ENCODE measurements at places on chromosomes 1 and 21. TPM values are rescaled to one million over a fixed set of nuclear protein-coding genes. Genes with fewer than 3 reads are reported as not detected.

GRCh38 chr1:184112176-184112948 lies 60.8 kb downstream of the TSEN15 start:
- no peak for DNase-seq

DNA sequence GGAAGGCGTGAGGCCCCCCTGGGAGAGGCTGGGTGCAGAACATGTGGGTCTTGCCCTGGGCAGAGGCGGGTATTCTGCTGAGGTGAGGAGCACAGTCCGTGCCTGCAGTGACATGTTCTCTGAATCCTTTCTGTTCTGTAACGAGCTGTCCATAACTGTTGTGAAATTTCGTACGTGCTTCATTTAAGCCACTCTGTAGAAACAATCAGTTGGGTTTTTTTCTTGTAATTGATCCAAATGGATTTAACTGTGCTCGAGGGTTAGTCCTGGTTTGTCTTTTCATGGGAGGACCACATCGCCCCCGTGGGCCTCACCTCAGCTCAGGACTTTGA lies 45.4 kb upstream of the DIP2A start:
- no peak for DNase-seq

OR6K6 gene
- total RNA-seq: not detected

NTMT2 gene
- total RNA-seq: not detected

DNA sequence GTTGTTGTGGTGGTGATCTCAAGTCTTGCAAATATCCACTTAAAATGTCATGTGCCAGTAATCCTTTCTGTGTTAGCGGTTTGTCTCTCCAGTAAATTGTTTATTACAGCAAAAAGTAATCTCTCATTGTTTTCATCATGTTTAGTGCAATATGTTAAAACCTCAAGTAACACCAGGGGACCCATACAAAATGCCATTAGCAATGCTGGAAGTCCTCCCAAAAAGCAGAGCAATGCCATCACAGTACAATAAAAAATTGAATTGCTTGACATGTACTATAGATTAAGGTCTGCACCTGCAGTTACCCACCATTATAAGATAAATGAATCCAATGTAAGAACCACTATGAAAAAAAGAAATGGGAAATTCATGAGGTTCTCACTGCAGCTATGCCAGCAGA lies 1606.5 kb downstream of the BRINP3 start:
- DNase-seq: no peak

AADACL3 gene
- total RNA-seq: not detected

GRCh38 chr1:13781907-13782633 lies 82.1 kb downstream of the PRDM2 start:
- no peak for DNase-seq

FCRL1 gene
- not detected for total RNA-seq

S100A7A gene
- not detected for total RNA-seq

SH2D5 gene
- total RNA-seq: 1.4 TPM

- DNase-seq: no peak
Observed at GRCh38 chr1:208009706-208010444, 99.0 kb upstream of the CD34 start.

- no peak for DNase-seq
Observed at GRCh38 chr1:21696931-21697330, 27.8 kb upstream of the RAP1GAP start.

DNA sequence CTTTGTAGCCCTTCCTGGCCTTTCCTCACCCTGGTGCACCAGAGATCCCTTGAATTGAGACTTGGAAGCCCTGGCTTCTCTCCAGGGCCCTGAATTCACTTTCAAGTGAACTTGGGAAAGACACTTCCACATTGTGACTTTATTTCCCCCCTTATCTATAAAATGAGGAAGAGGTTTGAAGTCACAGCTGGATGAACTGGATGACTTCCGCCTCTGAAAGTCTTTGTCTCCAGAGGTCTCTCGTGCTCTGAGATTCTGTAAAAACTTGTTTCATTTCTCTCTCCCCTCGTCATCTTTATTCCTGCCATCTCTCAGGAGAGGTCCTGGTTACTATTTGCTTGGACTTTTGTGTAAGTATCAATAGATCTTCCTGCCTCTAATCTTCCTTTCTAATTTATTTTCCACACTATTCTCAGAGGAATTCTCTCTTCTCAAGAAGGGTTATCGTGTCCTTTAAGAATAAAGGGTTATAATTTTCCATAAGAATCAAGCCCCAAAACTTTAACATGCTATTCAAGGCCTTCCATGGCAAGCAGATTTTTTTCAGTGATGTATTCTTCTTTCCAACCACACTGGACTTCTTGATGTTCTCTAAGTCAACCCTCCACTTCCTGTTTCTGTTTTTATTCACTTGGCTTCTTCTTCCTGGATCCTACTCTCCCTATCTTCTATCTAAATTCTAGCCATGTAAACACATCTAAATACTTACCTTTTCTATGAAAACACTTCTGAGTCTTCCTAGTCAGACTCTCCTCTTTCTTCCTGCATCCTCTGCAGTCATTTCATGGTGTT lies 6.5 kb upstream of the RPTN start:
- DNase-seq: no peak

GRCh38 chr1:93597709-93598108 lies 83.9 kb downstream of the BCAR3 start:
- DNase-seq: no peak

Measured in pulmonary artery endothelial cell (primary cell).